NCI-H226 (cell line): ENCODE measurements at places on chromosomes 13 and 19.

DNA sequence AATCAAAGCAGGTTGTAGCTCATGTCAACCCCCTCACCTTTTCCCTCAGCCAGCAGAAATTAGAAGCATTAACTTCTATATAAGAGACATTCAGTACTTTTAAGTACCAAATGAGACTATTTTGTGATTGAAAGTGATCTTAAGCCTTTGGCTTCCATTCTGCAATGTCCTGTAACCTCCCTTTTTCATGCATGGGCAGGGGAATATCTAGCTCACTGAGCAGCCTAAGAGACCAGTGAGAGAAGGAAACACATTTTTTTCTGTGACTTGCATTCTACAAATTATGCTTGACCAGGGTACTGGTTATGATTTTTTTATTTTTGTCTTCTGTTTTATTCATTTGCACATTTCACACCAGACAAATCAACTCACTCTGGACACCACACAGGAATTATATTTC lies 369.6 kb downstream of the KCTD12 start:
- no peak for DNase-seq

- DNase-seq, result no peak
Observed at GRCh38 chr13:25190771-25191170, 18.7 kb upstream of the AMER2 start.

- no peak for DNase-seq
Observed at GRCh38 chr19:50500060-50500752, 10.8 kb downstream of the JOSD2 start.

DNA sequence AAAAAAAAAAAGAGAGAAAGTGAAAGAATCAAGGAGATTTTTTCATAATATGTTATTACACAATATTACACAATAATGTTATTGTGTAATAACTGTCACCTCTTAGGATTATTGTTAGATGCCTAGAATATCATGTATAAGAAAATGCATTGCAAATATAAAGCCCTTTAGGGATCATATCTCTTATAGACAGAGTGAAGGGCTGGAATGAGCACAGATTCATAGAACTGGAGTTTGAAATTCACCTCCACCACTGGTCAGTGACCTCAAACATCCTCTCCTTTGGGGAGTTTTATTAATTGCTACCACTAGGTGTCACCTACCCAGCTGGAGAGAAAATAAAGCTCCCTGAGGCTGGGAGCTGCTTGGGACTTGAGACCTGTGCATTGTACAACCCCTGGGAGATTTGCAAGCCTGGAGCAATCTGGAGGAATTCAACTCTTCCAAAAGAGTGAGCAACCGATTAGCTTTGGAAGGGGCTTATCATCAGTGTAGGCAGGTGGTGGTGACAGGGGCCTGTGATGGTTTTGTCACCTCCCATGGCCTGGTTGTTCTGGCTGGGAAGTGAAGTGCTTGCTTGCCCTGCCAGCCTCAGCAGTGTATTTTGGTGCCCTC lies 30.3 kb upstream of the FRY start:
- DNase-seq, result peak; percentile 13

DNA sequence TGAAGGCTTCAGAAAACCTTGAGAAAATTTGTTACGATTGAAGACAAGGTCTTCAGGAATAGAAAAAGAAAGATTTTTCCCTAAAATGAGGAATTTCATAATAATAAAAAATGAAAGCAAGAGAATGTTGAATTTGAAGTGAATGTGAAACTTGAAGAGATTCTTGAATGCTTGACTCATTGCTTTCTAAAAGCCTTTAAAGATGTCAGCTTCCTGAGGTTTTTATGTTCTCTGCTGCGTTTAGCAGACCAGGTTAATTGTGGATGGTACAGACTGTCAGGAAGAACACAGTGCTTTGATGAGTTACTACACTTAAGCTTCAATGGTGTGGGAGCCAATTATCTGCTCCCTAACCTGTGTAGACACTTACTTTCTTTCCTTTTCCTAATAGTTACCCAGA lies 96.3 kb upstream of the FNDC3A start:
- no peak for DNase-seq
